ENCODE measurements at places on chromosomes 4 and X.

DNA sequence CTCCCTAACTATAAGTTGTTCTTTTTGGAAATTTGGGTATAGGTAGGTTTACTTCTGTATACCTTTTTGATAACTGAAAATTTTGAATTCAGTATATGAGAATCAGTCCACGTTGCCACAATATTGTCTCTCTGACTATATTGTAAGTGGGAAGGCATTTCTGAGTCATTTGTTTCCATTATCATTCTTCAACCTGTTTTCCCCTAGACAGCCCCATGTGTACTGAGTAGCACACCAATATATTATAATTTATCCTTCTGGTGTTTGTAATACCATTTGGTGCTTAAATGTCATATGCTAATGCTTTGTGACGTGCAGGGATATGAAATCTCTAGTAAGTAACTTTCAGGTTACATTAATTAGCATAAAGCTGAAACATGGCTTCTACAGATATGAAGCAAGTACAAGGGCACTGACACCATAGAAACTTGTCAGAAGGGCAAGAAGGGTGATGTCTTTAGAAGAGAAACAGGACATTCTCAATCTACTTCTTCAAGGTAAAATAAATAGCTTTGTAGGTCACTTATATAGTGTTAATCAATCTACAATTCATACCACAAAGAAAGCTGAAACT lies 27.7 kb downstream of the PAK3 start:
- H3K4me1 ChIP-seq = no peaks in the 10 kb centered on the region
- no peak overlapping the region for H3K27ac ChIP-seq
- H3K27me3 ChIP-seq = no peaks in the 10 kb centered on the region
- H3K36me3 ChIP-seq = no peaks in the 10 kb centered on the region
- no peak overlapping the region for H3K4me3 ChIP-seq

- no peak overlapping the region for H3K27ac ChIP-seq
- DNase-seq = no peak
- H3K27me3 ChIP-seq = no peaks in the 10 kb centered on the region
- H3K36me3 ChIP-seq = no peaks in the 10 kb centered on the region
Observed at GRCh38 chrX:84340968-84341367, 153.0 kb upstream of the RPS6KA6 start.

DNA sequence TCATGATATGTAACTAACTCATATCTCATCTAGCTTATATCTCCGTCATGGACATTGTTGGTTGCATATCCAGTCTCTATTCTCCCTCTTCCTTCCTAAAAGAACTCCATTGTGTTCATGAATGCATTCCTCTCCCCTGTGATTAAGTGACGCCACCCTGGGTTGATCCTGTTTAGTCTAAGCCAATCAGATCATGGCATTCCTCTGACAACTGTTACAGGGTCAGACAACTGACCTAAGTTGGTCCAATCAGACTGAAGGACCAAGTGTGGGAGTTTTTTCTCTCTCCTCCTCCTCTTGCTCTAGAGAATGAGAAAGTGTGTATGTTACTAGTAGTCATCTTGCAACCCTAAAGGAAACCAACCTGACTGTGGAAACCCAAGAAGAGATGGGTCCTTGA lies 3.6 kb downstream of the APOO start:
- DNase-seq = no peak
- no peaks in the 10 kb centered on the region for H3K36me3 ChIP-seq
- no peaks in the 10 kb centered on the region for H3K27me3 ChIP-seq

DNA sequence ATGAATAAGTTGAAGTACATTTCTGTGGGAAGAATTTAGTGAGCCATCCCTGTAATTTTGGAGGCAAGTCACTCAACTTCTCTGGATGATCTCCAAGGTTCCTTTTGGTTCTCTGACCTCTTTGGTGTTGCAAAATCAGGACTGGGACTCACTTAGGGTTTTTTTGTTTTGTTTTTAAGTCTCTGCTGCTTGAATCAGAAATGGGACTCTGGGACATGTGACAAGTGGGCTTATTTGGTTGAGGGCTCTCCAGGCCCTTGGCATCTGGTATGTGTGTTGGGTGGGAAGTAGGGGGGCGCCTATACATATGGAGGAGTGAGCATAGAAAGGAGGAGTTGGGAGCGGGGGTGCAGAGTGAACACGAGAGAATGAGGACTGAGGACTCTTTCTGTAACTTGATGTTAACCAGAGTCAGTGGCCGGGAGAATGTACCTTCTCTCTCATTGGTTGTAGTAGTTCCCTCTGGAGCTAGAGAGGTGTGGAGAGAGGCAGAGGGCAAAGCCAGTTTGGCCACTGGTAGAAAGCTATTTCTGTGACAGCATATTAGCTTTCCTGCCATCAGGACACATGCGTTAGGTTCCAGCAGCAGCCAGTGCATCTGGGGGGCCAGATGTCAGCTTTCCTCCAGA lies 1.9 kb downstream of the ARHGAP10 start:
- DNase-seq = no peak
- peaks cover 22% of the 10 kb centered on the region for H3K4me1 ChIP-seq
- H3K36me3 ChIP-seq = no peaks in the 10 kb centered on the region
- H3K27me3 ChIP-seq = no peaks in the 10 kb centered on the region
- H3K27ac ChIP-seq = peak overlapping the region; percentile 85

GRCh38 chr4:98606894-98607293 lies 51.5 kb downstream of the TSPAN5 start:
- no peaks in the 10 kb centered on the region for H3K36me3 ChIP-seq
- no peak for DNase-seq
- H3K27ac ChIP-seq = no peak overlapping the region
- H3K4me1 ChIP-seq = no peaks in the 10 kb centered on the region
- H3K27me3 ChIP-seq = no peaks in the 10 kb centered on the region

DNA sequence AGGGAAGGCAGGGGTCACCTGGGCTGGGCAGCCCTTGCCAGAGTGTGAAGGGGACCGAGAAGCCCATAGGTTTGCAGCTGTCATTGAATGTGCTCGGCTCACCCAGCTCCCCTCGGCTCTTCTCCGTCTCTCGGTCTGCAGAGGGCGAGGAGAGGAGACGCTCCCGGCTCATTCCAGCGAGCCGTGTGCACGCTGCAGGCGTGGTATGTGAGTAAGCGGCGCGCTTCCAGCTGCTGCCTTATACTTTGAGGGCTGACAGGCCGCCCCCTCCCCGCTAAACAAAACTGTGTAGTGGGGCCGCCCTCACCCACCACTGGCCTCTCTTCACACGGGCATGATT lies 23.0 kb upstream of the BCORL1 start:
- H3K4me3 ChIP-seq = no peak overlapping the region
- H3K27me3 ChIP-seq = no peaks in the 10 kb centered on the region
- H3K36me3 ChIP-seq = no peaks in the 10 kb centered on the region
- DNase-seq = no peak

DNA sequence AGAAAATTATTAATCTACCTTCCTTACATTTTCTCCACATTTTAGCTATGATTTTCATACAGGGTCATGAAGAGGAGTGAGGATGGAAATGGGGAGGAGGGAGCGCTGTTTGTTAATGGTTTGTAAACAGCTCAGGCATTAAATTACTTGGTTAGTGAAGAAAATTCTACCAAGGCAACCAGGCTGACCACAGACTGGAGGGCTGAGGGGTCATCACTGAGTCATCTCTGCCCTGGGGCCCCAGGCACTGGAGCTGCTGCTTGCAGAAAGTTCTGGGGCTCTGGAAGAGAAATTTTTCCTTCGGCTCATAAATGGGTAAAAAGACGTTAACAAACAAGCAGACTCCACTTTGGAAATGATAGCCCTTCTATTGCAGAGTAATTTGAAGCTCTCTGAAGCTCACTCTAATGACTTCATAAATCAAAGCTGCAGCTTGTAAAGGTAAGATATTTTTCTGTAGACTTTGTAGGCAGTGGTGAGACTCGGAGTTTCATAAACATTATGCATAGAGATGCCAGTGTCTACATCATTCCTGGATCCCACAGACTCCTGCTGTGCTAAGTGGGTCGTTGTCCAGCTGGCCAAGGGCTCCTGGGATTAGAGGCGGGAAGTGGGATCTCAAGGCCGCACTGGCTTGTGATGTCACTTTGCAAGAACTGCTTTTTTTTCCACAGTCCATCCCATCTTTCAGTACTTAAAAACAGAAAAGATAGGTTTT lies 159.6 kb downstream of the PTTG2 start:
- H3K4me3 ChIP-seq = no peak overlapping the region
- no peak for DNase-seq
- peaks cover 11% of the 10 kb centered on the region for H3K4me1 ChIP-seq
- no peak overlapping the region for H3K27ac ChIP-seq
- peaks cover 32% of the 10 kb centered on the region for H3K36me3 ChIP-seq

GRCh38 chr4:113020966-113021365 lies 28.5 kb upstream of the ANK2 start:
- no peak overlapping the region for H3K4me3 ChIP-seq
- no peak for DNase-seq
- H3K4me1 ChIP-seq = no peaks in the 10 kb centered on the region
- H3K36me3 ChIP-seq = no peaks in the 10 kb centered on the region
- no peak overlapping the region for H3K27ac ChIP-seq

- no peak overlapping the region for H3K27ac ChIP-seq
- DNase-seq = no peak
- no peaks in the 10 kb centered on the region for H3K36me3 ChIP-seq
- no peak overlapping the region for H3K4me3 ChIP-seq
- no peaks in the 10 kb centered on the region for H3K4me1 ChIP-seq
- H3K27me3 ChIP-seq = no peaks in the 10 kb centered on the region
Observed at GRCh38 chr4:7108046-7108625, 40.3 kb upstream of the GRPEL1 start.

GRCh38 chr4:4284827-4285618 lies 4.9 kb downstream of the LYAR start:
- H3K4me3 ChIP-seq = no peak overlapping the region
- H3K27ac ChIP-seq = no peak overlapping the region
- no peaks in the 10 kb centered on the region for H3K27me3 ChIP-seq

DNA sequence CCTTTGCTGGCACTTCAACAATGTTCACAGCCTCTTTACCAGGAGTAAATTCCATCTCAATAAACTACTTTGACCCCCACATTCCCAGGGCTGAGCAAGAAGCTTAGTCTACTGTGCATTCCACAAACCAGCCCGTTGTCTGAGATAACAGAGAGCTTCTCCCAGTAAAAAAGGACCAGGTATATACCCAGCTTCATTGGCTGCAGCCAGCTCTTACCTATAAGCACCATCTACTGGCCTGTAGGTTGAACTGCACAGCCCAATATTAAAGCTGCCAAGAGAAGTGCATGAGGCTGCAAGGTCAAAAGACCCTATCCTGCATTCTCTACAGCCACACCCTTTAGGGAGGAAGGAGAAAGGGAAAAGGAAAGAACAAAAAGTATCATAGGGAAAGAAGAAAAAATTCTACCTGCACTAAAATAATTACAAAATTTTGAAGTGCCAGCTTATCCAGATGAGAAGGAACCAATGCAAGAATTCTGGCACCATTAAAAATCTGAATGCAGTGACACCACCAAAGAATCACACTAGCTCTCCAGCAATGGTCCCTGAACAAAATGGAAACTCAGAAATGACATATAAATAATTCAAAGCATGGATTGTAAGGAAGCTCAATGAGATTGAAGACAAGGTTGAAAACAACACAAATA lies 45.7 kb upstream of the INTU start:
- no peaks in the 10 kb centered on the region for H3K36me3 ChIP-seq
- no peak overlapping the region for H3K4me3 ChIP-seq
- no peaks in the 10 kb centered on the region for H3K27me3 ChIP-seq
- no peaks in the 10 kb centered on the region for H3K4me1 ChIP-seq
- DNase-seq = no peak

All from thoracic aorta (tissue), 2 donors.